ENCODE measurements at places on chromosomes 11 and 22.
A peak's percentile ranks its signal among the peaks of the same experiment; 100 is the strongest.

GRCh38 chr11:130483124-130483523, 34.7 kb downstream of the ADAMTS15 start:
- no peak for DNase-seq

DNA sequence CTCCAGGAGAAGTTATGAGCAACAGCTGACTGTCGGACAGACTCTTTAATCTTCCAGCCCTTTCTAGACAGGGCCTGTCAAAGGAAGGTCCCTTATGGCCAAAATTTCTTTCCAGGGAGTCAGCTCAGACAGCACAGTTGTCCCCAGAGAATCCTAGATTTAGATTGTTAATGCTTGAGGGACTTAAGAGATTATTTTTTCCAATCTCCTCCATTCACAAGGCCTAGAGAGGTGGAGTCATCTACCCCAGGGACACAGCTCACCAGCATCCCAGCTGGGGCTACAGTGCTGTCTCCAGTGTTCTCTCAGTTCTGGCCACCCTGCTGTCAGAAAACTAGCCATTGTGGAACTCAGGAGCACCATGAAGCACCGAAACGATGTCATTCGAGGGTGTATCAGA, 7.8 kb downstream of the DSCAML1 start:
- DNase-seq: no peak

GRCh38 chr11:36631774-36632173, 33.7 kb upstream of the RAG2 start:
- no peak for DNase-seq

DNA sequence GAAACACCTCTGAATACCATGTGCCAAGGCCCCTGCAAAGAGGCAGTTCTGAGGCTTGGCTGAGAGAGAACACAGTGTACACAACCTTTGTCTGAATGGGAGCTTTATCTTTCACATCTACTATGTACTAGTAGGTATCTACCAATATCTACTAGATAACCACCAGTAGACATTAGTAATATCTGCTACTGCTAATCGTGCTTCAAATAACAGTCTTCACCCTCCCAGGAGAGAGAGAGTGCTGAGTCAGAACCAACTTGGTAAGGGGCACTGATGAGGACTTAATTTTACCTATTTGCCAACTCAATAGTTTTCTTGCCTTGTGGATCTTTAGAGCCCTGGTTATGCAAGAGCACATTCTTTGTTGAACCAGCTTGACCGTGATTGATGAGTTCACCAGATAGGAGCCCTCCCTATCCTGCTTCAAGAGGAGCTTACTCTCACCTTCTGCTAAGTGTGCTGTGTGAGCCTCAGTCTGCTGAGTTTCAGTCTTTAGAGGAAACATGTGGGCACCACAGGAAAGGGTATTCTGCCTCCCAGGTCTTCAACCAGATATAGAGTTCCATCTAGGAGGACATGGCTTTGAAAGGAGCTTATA, 967.5 kb downstream of the NTM start:
- peak; percentile 44 for DNase-seq

DNA sequence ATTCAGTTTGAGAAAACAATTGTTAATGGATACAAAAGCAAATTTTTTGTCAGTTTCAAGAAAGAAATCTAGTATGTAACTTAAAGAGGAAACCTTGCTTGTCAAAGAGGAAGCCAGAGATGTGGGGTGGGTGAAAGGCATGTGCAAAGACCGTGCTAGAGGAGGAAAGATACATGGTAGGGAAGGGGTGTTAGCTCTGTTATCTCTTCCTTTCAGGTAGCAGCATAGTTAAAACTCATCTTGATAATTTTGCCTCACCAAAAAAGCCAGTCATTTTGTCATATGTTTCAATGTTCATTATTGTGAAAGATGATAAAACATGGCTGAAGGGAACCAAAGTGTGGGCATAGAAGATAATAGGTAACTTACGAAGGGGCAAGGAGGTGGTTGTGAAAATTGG, 2.6 kb upstream of the MS4A2 start:
- no peak for DNase-seq

GRCh38 chr11:65493367-65494176, 5.3 kb upstream of the MALAT1 start:
- DNase-seq: peak; percentile 100

DNA sequence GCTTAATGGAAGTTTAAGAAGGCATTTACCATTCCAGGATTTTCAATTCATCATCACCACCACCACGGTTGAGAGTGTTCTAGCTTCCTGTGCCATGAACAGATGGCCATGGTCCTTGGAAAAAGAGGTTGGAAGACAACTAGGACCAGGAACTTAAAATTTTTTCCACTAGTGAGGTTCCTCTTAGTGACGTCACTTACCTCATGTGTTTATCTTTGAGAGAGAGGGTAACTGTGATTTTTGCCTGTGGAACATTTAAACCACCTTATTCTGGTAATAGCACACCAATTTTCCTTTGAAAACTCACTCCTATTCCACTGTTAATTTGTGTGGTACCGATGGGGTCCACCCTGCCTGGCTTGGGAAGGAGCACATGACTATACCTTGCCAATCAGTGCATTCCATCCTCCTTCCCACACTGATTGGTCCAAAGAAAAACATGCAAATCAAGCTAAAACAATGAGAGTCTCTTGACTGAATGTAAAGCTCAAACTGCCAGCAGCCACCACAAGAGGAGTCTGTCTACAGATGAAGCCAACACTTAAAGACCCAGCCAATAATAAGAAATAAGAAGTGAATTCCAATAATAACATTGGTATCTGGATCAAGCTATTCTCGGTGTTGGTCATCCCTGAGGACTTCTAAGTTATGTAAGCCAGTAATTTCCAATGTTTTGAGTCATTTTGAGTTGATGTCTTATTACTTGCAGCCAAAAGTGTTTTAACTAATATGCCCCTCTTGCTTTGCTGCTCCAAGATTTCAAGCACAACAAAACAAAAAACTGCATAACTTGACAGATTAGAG, 111.8 kb downstream of the MPPED2 start:
- no peak for DNase-seq

DNA sequence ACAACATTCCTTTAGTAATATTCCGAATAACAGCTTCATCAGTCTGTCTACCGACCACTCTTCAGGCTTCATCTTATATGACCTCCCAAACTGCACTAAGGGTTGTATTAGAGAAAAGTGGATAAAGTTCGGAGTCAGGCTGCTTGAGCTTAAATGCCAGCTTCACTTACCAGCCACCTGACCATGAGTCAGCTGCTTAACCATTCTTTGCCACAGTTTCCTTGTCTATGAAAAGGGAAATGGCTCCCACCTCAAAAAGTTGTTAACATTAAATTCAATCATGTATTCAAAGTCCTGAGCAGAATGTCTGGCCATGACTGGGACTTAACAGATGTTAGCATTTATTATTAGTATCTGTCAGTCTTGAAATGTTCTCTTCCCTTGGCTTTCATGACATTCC, 20.9 kb downstream of the LIMK2 start:
- no peak for DNase-seq

DNA sequence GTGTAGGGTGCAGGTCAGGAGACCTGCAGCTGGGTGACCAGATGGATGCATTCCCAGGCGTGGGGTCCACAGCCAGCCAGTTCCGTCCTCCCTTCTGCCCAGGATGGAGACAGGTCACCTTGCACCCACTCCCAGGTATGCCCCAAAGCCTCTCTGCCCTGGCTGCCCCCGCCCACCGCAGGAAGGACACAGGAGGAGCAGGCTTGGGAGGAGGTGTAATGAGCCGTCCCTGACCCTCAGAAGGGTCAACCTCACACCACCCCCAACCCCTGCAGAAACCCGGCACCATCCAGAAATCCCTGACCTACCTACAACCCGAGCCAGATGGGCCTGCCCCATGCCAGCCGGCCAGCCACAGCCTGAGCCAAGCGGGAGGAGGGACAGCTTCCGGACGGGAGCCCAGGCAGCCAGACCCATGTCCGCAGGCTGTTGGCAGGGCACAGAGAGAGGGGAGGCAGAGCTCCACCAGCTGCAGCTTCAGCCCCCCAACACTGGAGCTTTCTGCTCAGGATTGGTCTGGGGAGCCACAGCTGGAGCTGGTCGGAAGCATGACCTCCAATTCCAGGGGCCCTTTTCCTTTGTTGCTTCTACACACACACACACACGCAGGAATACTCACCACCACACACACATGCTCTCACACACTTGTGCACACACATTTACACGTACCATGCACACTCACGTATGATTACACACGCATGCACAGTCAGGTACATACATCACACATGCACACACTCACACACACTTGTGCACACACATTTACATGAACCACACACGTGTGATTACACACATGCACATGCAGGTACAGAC, 5.3 kb downstream of the IFITM10 start:
- no peak for DNase-seq

GRCh38 chr22:49303061-49303735, 524.5 kb downstream of the BRD1 start:
- no peak for DNase-seq

DNA sequence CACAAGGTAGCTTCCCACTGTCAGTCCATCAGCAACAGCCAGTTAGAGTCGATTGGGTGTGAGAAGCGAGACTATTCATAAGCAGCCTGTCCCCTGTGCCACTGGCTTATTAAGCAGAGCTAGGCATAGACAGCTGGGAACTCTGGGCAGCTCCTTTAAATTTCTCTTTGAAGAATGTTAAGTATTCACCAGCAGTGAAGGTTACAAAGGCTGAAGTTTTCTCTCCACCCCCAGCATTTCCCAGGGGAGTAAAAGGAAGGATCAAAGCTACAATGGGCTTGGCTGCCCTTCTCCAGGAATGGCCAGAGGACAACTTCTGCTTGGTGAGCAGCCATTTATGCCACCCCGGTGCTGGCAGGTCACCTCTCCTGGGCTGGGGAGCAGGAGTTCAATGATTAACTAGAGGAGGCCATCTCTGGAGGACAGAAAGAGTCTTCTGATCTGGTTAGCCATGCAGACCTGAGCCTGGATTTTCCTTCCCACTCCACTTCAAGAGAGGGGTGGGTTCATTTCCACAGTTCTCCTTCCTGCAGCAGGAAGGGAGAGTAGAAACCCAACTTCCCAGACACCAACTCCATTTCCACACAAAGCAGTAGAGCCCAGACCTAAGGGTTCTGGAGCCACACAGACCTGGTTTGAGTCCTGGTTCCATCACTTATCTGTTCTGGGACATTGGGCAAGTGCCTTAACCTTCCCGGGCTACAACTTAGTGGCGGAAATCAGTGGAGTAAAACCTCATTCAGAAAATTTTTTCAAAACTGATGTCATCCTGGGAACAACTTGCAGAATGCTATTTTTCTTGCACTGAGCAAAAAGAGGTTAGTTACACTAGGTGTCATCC, 22.6 kb downstream of the POU2AF3 start:
- DNase-seq: no peak

- DNase-seq: peak; percentile 11
Measured at GRCh38 chr11:122559734-122560382, 95.7 kb upstream of the UBASH3B start.

DNA sequence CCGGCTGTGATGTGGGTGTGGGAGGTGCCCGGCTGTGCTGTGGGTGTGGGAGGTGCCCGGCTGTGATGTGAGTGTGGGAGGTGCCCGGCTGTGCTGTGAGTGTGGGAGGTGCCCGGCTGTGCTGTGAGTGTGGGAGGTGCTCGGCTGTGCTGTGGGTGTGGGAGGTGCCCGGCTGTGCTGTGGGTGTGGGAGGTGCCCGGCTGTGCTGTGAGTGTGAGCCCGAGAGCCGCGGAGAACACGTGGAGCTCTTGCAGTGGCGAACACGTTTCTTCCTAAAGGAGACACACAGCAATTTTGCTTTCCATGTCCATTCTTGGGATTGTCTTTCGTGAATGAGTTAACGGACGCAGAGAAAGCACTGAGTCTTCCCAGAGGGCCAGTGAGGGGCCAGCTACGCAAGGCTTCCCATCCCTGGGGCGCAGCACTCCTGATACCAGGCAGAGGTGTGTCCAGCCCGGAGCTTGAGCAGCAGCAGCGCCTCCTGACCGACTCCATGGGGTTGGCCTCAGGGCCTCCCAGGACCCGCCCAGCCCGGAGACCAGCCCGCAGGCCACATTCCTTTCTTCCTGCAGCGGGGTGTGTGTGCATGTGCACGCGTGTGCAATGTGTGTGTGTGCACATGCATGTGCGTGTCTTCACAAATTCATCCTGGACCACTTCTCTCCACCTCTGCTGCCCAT, 245.0 kb upstream of the B3GAT1 start:
- no peak for DNase-seq

- DNase-seq: no peak
Measured at GRCh38 chr11:134664447-134665187, 252.6 kb upstream of the B3GAT1 start.

- no peak for DNase-seq
Measured at GRCh38 chr11:115572551-115572950, 68.3 kb upstream of the CADM1 start.

GRCh38 chr11:125348674-125349309, 147.3 kb downstream of the FEZ1 start:
- peak; percentile 31 for DNase-seq

- no peak for DNase-seq
Measured at GRCh38 chr11:13294178-13294577, 16.6 kb downstream of the BMAL1 start.

DNA sequence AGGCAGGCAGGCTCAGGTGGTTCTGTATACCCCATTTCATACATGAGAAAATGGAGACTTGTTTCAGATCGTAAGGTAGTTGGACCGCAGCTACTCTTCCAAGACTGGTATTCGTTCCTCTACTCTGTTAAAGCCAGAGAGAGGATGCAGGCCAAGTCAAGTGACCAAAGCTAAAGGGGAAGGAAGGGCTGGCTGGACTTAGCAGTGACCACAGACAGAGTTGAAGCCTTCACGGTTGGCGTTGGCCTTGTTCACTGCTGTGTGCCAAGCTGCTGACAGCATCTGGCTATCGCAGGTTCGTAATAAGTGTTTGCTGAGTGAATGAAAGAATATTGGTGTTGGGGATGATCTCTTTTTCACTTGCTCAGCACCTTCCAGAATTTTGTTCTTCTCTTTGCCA, 64.2 kb downstream of the PTPRJ start:
- DNase-seq: no peak

DNA sequence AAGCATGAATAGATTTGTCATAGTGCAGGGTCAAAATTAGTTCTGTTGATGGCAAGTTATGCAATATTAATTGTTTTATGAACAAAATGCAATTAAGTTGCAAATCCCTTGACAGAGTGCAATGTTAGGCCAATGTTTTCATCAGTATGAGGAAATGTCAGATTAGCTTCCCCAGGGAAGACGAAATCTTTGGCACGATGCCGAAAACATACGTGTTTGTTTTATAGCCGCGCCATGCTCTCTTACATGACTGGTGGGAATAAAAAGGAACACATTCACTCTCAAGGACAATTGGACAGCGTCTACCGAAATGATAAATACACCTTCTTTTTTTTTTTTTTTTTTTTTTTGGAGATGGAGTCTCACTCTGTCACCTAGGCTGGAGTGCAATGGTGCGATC, 27.0 kb downstream of the MFNG start:
- peak; percentile 17 for DNase-seq

GRCh38 chr11:125957618-125958332, 11.9 kb downstream of the VSIG10L2 start:
- no peak for DNase-seq

DNA sequence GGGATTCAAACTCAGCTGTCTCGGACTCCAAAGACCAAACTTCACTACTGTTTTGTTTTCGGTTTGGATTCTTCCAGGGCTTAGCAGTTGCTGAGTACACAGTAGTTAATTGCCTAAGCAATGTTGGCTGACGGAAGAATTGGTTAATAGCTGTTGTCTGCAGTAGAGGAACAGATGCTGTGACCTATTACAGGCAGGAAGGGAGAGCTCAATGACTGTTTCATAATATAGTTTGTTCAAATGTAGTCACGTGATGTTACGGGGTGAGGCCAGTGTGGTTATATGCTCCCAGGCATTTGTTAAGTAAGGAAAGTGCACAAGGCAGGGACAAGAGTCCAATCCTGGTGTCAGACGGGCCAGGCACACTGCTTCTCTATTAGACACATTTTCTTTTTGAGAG, 222.6 kb upstream of the CCDC90B start:
- DNase-seq: no peak

- no peak for DNase-seq
Measured at GRCh38 chr11:11272254-11272653, 80.8 kb downstream of the CSNK2A3 start.

Data from epithelial cell of esophagus (primary cell).